ENCODE measurements at places on chromosomes 6 and 20.

DNA sequence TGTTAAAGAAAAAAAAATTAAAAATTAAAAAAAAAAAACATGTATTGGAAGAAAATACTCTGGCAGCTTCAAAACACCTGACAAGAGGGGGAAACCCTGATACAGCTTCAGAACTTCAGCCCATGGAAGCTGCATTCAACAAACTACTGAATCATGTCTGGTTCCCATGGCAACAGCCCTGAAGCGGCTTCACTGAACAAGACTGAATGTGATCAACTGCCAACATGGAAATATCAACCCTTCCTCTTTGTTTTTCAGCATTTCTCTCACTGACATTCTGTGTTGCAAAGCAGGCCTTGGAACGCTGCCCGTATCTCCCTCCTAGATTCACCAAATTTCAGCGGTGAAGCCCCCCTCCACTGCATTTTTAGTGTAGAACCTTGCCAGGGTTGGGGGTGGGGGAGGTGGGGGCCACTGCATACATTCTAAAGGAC lies 91.3 kb upstream of the SHLD1 start:
- peak; percentile 67 for DNase-seq

DNA sequence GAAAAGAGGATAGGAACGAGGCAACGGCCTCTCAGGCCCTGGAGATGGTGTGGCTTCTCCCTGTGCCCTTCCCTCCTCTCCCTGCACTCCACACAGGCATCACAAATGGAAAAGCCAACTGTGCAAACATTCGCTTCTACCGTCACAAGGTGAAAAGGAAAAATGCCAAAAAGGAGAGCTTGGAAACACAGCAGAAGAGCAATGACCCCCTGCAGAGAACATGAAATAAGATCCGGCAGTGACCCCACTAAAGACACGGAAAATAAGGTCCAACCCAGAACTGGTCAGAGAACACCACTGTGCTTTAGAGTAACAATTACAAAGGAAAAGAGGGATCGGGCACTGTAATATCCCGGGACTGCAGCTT lies 63.0 kb downstream of the SLC22A23 start:
- DNase-seq = no peak

- no peak for DNase-seq
These were observed 40.9 kb upstream of the KIF13A start for GRCh38 chr6:18028332-18028731.

DNA sequence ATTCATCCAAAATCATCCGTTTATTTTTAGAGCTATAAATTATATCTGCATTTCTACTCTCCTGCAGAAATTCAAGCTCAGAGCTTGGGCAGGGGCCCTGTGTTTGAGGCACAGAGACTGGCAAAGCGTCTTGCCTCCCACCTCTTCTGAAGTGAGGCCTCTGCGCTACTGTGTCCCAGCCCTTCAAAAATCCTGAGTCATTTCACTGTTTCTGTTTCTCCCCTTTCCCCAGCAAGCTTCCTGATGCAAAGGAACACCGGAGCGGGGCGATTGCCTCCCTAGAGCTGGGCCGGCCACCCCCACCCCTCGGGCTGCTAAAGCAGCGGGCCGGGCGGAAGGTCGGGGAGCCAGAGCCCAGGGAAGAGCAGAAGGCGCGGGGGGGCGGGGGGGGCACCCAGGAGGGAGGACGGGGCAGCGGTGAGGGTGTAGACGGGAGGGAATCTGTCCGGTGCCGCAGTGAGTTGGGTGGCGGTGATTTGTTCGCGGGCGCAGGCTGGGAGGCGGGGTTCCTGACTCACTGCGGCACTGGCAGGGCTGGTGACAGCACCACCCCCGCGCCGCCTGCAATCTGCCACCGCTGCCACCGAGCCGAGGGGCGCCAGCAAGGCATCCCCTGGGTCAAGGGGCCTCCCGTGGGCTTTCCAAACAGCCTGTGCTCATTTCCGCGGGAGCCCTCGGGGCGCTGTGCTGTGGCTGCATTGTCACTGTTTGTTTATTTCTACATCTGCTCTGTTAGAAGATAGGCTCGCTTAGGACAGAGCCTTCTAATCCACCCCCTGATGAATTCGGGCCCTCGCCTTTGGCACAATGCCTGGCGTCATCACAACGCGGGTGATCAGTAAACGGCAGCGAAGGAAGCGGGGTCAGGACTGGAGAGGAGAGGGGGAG lies 46.5 kb upstream of the SNAP25 start:
- DNase-seq = peak; percentile 69

GRCh38 chr6:29631860-29632731 lies 887 bp downstream of the GABBR1 start:
- DNase-seq = peak; percentile 73

GRCh38 chr6:15505463-15505918 lies 157.3 kb downstream of the DTNBP1 start:
- DNase-seq = no peak

DNA sequence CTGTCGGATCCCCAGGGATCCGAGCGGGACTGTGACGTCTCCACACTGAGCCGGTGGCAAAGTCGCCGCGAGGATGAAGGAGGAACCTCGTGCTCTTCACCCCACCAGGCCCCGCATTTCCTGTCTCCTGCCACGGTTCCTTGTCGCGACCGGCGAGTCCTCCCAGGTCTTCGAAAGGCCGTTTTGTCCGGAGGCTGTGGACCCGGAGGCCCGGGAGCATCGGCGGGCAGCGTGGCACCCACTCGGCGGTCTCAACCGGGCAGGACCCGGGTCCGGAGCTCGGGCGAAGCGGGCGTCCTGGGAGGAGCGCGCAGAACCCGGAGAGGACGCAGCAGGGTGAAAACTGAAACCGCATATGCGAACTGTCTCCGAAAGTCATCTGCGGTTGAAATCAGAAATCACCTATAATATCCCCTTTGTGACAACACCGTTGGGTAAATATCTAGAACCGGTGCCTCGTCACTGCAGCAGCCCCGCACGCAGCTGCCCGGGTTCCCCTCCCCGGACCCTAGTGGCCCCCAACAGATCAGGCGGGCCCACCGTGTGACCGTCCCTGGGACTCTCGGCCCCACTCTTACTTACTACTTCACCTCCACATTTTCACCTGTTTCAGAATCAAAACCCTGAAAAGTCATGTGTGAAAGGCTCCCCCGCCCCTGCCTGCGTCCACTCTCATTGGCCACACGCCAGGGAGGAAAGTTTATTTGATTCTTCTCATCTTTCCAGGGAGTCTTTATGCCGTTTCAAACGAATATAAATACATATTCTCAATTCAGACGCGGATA lies 3.1 kb upstream of the ULBP2 start:
- peak; percentile 45 for DNase-seq

DNA sequence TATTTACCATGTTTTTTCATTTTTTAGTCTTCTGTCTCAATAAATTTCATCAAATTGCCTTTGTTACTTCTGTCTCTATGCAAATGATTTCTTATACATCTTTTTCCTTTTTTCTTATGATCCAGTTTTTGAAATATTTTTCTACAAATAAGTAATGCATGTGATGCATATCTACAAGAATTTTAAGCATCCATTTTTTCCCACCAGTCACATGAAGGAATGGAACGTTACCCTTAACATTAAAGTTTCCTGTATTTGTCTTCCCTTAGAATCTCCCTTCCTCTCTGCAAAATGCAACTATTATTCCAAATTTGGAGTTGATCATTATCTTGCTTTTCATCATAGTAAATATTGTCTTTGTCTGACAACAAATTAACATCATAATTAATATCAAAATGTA lies 35.5 kb downstream of the PSMB9 start:
- no peak for DNase-seq

GRCh38 chr6:6131492-6132109 lies 124.9 kb upstream of the NRN1 start:
- DNase-seq = peak; percentile 4

DNA sequence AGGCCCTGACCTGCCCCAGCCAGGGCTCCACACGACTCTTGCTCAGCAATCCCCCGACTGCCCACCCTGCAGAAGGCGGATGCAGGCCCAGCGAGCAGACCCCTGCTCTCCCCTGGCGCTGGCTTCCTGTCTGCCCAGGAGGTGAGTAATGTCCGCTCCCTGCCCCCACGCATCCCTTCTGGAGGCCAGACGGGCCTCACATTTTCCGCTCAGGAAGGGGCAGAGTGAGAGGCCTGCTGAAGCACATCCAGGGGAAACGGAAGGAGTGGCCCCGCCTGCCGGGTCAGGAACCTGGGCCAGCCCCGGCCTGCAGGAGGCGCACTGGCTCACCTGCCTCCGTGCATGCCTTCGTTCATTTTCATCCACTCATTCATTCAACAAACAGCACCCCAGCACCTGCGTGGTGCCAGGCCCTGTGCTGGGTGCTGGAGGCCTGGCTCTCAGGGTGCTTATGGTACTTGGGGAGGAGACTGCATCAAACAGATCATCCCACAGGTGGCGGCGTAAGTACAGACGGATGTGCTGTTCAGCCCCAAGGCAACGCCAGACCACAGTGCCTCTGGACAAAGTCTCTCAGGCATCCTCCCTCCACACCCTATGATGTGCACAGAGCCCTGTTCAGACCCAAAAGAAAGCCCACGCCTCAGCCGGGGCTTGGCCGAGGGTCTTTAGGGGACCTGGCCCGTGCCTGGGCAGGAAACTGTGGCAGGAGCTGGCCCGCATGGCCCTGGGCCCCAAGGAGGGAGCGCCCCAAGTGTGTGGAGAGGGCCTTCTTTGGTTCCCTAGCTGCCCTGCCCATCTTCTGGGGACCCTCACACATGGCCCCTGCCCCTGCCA lies 112.1 kb downstream of the ASXL1 start:
- peak; percentile 80 for DNase-seq

- DNase-seq = no peak
These were observed 5.6 kb upstream of the GLO1 start for GRCh38 chr6:38708496-38708895.

DNA sequence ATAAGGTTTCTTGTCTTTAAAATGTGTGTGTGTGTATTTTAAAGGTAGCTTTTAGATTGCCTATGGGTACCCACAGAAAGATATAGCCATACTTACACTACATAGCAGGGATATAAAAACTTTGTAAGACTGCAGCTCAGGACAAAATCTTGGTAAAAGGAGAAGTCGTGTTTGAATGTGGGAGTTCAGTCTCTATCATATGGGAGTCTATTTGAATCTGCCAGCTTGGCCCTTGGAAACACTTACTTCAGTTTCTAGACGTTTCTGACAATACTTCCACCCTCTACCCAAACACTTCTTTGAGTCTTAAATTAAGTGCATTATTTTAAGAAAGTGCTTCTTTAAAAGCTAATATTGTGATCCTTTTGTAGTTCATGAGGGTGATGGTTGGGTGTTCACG lies 155.7 kb downstream of the CARMIL1 start:
- DNase-seq = no peak

- DNase-seq = peak; percentile 31
These were observed 31.6 kb upstream of the EZR start for GRCh38 chr6:158850807-158851115.

DNA sequence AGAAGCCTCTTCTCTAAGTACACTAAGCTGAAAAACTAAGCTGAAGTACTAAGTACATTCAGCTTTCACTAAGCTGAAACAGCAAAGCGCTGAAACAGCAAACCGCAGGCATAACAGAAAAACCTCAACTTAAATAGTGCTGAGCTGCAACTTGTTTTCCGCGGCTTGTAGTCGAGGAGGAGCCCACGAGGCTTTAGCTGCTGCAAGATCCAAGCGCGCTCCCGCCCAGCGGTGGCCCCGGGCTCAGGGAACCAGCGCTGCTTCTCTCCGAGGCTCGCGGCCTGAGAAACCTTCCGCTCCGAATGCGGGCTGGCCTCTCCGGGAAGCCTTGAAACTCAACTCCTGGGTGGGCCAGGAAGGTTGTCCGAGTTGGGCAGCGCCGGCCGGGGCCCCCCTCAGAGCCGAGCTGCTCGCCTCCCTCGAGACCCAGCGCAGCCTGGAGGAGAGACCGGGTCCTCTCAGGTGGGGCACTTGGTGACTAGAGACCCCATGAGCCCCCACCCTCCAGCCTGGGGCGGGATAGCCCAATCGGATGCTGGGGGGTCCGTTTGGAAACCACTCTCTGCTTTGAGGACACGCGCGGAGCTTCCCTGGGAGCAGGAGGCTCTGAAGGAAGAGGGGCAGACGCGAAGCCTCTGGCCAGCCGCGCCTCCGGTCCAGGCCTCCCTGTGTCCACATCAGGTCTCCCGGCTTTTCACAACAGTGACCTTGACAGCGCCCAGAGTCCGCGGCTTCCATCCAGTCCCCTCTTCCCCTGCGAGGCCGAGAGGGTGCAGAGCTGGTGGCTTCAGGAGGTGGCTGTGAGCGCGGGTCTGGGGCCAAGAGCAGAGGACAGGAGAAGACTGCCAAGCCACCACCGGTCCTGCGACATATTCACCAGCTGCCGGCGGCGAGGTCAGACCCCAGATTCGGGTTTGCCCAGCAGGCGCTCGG lies 38.1 kb upstream of the HLA-E start:
- DNase-seq = peak; percentile 57

DNA sequence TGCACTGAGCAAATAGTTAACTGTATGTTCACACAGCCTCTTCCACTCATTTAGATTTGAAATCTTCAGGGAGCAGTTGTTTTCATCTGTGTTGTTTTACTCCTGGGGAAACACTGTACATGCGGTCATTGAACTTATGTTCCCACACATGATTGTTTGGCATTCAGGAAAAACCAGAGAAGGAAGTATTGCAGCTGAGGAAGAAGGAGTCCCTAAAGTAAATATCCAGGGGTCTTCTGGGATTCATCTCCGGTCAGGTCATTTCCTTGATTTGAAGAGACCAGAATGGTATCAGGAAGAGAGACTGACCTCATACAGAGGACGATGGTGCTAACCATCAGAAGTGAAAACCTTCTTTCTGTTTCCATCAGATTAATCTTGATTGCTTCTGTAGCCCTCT lies 52.5 kb downstream of the DCBLD1 start:
- no peak for DNase-seq

GRCh38 chr6:135209803-135210202 lies 28.7 kb downstream of the MYB start:
- DNase-seq = no peak

DNA sequence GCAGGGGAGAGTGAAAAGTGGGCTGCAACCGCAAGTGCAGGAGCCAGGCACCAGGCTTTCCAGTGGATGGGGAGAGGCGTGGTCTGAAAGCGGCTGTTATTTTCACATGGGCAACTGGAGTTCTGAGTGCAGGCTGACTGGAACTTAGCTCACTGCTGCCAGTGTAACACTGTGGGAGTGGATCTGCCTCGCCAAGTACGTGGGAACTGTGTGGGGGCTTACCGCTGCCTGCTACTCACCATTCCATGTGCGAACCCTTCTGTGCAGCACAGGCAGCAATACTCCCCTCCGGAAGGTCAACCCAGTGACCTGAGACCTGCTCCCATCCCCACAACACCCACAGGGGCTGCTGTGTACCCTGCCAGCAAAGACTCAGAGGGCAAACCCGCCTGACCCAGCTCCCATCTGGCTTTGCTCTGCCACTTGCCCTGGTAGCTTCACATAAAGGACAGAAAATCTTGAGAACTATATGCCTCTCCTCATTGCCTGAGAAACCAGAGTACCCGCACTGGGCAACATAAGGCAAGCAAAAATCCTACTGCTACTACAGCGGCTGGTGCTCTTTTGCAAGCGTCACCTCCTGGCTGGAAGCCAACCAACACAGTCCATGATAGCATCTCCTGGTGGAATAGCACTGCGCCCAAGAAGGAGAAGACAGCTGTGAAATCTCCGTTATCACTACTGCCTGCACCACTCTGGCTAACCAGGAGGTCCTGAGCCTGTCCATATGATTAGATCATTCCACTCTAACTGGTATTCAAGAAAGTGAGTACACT lies 54.4 kb upstream of the SIRPG start:
- DNase-seq = no peak

GRCh38 chr20:41306061-41306727 lies 11.3 kb downstream of the ZHX3 start:
- DNase-seq = no peak

- peak; percentile 87 for DNase-seq
These were observed 103.7 kb downstream of the TOX2 start for GRCh38 chr20:44018259-44018941.
